ENCODE measurements at places on chromosomes 5 and 9. TPM values are rescaled to one million over a fixed set of nuclear protein-coding genes. Genes with fewer than 3 reads are reported as not detected.

GRCh38 chr9:3189113-3189861 lies 336.5 kb downstream of the RFX3 start:
- DNase-seq = no peak

- DNase-seq = no peak
Measured at GRCh38 chr5:173028811-173029327, 27.3 kb upstream of the CREBRF start.

The PCDHB6 gene
- total RNA-seq = 0.29 TPM

GRCh38 chr5:31911291-31912265 lies 262.5 kb downstream of the GOLPH3 start:
- DNase-seq = no peak

The EQTN gene
- 1.4 TPM for total RNA-seq

- DNase-seq = no peak
Measured at GRCh38 chr9:17793713-17794622, 215.1 kb downstream of the SH3GL2 start.

DNA sequence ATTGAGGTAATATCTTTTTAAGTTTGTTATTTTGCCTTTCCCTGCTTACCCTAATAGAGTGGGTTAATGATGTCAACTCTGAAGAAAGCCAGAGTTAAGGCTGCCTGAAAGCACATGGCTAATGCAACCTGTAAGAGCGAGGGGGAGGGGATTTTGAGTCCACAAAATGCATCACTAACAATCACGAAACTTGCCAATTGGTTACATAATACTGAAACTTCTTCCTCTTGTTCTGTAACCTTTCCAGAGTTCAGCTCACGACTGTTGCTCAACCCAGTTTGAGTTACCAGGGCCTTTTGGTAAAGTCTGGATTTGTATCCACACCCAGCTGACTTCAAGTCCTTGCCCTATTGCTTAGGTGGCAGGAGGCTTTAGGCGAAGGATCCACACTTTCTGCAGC lies 308.8 kb downstream of the EFNA5 start:
- DNase-seq = peak; percentile 7

GRCh38 chr9:112743216-112743836 lies 7.2 kb upstream of the SNX30 start:
- no peak for DNase-seq

The CDH12 gene
- total RNA-seq = not detected

DNA sequence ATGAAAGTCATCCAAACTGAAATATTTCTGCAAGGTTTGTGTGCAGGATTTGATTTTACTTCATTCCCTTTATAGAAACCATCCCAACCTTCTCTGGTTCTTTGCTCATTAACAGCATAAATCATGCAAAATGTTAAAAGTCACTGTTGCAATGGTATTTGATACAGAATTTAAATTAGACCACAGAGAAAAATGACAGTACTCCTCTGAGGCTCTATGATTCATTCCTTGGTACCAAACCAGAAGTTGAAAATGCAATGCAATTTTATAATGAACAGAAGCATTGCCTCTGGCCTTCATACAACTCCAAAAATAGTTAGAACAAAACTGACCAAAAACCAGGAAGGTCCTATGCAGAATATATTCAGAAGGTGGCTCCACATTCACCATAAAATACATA lies 607.1 kb downstream of the TLE1 start:
- no peak for DNase-seq

The TEK gene
- total RNA-seq = 2.6 TPM

GRCh38 chr9:23820451-23821374 lies 5.3 kb downstream of the ELAVL2 start:
- DNase-seq = peak; percentile 44

DNA sequence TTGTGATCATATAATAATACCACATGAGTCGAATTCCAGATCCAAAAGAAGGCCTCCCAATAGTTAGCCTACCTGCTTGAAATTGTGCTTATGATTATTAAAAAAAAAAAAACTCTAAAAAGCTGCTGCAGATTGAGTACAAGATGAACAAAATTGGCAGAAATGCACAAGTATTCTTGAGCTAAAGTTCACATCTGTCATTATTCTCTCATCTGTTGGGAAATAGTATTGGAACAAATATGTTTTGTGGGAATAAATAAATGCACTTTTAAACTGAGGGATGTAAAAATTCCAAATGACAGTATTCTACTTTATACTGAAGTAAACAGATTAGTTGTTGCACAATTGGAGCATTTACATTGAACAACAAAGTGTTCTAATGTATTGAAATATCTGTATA lies 15.7 kb downstream of the DAB2 start:
- DNase-seq = no peak

DNA sequence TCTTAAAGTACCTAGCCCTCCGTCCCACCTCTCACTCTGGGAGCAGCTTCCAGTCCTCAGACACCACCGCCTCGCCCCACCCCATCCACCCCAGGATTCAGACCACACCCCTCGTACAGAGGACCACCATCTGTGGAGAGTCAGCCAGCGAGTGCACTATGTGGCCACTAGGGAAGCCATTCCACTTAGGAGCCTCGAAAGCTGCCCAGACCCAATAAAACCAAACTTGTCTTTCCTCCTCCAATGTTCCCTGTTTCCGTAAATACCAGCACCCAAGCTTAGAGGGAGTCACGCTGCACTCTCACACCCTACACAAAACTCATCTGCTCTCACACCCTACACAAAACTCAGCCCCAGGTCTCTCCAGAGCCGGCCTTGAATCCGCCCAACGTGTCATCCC lies 1.9 kb downstream of the GCNT4 start:
- DNase-seq = no peak

The LEAP2 gene
- 9.9 TPM for total RNA-seq

DNA sequence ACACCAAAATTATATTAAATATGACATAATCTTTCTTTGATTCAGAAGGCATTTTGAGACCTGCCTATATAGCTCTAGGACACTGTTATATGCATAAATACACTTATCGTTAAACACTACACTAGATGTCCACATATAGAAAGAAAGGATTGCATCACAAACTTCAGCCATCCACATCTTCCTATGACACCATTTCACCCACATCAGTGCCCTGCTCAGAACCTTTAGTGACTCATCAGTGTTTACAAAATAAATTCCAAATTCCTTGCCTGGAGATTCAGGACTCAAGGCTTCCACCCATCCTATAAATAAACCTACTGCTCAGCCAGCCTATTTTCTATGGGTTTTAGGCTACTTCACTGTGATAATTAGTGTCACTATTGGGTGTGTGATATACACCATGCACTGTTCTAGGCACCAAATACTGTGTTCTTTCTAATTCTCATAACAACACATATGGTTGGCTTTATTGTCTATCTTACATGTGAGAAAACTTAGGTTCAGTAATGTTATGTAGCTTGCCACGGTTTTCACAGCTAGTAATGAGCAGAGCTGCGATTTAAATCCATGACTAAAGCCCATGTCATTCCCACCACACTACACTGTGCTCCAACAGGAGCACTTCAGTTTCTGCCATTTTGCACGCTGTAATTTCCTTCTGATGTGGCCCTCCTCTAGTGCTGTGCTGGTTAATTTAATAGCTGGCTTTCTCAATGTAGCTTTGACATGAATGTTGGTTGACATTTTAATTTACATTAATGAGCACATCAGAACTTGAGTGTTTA lies 103.3 kb downstream of the SREK1 start:
- no peak for DNase-seq

- DNase-seq = no peak
Measured at GRCh38 chr9:96129747-96130146, 172.2 kb downstream of the HSD17B3 start.

GRCh38 chr5:90279091-90279490 lies 130.5 kb downstream of the CETN3 start:
- DNase-seq = no peak

DNA sequence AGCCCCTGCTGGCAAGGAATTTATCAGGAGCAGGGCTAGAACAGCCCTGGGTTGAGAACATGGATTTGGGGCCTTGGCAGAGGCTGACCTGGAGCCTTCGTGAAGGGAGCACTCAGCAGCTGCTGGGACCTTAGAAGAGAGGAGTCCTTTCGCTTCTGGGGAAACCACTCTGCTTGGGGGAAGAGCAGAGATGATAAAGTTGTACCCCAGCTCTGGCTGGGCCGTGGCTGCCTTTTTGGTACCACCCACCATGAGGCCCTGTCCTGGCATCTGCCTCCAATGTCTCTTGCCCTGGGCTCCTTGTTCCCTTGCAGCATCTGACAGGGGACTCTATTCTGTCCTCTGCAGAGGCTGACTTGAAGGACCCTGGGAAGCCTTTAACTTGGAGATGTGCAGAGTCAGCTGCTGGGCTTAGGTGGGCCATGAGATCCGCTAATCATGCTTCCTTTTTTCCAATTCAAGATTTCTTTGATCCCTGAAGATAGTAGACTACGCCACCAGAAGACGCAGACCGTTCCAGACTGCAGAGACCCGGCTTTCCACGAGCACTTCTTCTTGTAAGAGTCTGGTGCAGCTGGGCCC lies 20.2 kb downstream of the RGS3 start:
- no peak for DNase-seq

DNA sequence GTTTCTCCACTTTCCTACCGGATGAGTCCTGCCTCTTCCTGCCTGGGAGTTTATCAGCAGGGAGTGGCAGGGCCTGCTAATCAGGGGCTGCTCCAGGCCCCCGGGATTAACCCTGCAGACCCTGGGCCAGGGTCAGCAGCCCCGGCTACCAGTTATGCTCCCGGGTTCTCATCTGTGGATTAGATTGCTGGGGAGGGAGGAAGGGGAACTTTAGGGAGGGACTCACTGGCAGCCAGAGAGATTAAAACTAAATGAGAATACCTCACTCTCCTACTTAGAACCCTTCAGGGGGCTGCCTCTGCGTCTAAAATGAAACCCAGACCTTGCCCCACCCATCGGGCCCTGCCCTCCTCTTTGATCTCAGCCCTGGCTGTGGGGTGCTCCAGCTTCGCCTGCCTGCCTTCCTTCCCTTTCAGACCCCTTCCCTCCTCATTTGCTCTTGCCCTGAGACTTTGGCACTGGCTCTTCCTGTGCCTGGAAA lies 130.5 kb upstream of the HAND1 start:
- no peak for DNase-seq

DNA sequence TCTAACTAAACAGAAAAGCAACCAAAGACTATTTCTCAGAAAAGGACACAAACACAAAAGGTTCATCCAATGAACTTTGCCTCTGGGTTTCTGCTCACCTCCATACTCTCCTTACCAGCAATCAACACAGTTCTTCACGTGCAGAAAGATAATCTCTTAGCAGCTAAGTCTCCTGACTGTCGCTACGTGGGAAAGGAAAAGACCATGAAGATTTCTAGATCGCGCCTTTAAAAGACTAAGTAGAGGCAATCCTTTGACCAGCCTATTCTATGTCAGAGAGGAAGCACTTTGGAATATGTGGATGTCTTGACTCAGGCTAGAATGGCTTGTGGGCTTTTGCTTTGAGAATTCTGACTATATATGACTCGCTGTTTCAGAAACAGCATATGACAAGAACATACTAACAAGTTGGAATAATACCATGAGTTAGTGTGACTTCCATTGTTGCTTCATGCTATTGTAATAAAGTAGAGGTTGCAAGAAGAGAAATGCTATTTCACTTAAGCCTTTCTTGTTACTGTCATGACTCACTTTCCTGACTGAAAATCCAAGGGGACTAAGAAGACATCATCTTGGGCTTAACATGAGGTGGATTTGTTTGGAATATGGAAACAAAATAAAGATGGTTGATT lies 339.5 kb upstream of the RFX3 start:
- DNase-seq = no peak

DNA sequence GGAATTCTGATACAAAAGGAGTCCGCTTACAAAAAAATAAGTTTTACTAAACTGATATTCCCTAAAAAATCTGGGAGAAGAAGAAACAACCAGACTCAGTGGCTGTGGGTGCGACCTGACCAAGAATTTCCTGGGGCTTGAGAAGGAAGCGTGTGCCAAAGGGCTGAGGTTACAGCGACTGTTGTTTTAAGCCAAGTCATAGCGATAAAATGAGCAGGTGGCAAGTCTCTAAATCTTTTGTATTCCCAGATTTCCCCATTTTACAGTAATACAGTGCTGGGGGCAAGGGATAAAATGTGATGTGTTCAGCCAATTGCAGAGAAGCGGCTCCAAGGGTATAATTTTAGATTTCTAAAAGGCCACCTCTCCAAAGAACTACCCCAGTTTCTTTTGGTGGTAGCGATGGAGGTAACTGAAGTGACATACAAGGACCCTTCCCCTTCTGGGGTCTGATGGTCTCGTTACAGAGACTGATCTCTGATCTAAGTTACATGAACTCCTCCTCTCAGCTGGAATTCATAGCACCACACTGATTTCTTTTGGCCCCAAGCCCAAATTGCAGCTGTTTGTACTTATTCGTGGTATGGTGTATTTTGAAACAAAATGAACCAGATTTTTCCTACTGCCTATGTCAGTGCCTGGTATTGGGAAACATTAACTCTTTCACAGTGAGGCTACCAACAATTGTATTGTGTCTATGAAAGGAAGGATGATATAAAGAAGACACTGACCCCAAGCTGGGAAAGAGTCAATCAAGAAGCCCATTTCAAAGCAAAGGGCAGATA lies 41.6 kb downstream of the LPAR1 start:
- no peak for DNase-seq

DNA sequence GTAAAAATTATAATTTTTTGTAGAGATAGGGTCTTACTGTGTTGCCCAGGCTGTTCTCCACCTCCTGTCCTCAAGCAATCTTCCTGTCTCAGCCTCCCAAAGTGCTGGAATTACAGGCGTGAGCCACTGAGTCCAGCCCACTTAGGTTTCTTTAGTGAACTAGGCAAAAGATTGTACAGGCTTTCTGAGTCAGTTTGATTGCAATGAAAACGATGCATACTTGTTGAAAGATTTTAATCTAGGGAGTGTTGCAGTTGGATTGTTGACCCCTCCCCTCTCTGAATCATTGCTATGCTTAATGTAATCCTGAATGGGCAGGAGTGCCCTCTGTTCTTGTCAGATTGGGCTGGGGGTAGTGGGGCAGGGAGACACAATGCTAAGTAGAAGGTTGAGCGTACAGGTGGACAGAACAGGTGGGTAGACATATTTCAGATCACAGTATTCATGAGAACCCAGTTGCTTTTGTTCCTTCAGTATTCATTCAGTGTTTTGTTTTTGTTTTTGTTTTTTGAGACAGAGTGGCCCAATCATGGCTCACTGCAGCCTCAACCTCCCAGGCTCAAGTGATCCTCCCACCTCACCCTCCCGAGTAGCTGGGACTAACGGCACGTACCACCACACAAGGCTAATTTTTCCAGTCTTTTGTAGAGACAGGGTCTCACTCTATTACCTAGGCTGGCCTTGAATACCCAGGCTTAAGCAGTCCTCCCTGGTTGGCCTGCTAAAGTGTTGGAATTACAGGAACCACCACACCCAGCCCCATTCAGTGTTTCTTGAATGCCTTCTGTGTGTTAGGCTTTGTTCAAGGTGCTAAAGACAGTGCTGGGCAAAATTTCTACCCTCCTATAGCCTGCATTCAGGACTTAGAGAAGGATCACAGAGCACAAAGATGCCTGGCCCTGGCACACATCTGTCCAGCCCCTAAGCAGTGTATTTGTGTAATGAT lies 70.1 kb downstream of the KIAA1958 start:
- DNase-seq = no peak

The PCDH12 gene
- 1.2 TPM for total RNA-seq
